ENCODE measurements at places on chromosomes 1 and 21.

GRCh38 chr1:225655509-225656258, 2.8 kb upstream of the ENAH start:
- DNase-seq, result peak; percentile 93

DNA sequence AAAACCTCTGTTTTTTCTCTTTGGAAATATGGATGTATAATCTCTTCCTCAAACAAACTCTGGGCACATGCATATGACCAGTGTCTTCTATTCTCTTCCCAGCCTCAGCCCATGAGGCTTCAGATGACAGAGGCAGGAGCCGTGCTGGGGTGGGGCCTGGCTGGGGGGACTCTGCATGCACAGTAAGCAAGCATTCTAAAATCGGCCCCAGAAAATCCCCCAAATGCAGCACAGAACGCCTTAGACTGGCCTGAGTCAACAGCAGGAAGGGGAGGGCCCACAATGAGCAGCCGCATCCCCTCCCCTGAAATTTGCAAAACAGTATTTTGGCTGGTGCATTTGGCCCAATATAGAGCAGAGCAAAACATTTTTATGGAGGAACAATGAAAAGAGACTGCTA, 47.8 kb downstream of the ITPKB start:
- DNase-seq, result no peak

- peak; percentile 19 for DNase-seq
Observed at GRCh38 chr1:97849345-97850340, 71.2 kb downstream of the DPYD start.

GRCh38 chr1:66521721-66522365, 12.1 kb upstream of the SGIP1 start:
- DNase-seq, result peak; percentile 56

- no peak for DNase-seq
Observed at GRCh38 chr21:45511661-45512431, 30.4 kb downstream of the SLC19A1 start.

- no peak for DNase-seq
Observed at GRCh38 chr1:223727541-223727940, 15.2 kb downstream of the CAPN2 start.

DNA sequence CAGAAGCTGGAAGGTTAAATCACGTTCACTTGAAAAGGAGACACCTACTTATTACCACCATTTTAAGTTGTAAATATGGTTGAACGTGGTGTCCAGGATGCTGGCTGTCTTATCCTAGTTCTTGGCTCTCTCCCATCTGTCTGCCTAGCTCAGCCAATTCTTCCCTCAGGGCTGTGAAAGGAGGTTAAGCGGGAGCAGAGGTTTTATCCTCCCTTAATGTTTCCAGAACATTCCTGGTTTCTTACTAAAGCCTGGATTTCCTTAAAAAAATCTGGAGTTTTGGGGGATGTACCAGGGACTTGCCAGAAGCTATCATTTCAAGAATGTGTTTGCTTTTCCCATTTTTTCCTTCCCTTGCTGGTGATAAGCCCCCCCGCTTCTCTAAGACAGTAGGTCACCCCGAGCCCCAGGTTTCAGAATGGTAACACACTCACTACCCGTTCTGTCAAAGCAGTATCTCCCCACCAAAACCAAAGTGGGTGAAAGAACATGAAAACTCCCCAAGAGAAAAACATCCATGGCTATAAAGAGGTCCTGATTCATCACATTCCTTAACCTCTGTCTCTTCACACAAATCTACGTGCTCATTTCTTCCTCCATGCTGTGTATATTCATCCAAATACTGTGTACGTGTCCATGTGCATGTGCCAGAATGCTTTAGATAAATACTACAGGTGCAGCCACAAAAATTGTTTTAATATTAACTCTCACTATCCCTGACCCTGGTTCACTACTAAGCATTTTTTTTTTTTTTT, 114.7 kb downstream of the MAP3K21 start:
- DNase-seq, result no peak

GRCh38 chr1:43056981-43057391, 98.3 kb upstream of the SLC2A1 start:
- DNase-seq, result no peak

All from AG09319 (cell line).